HFFc6 (cell line): ENCODE measurements at places on chromosomes 7 and 10. TPM values are rescaled to one million over a fixed set of nuclear protein-coding genes. Genes with fewer than 3 reads are reported as not detected.

DNA sequence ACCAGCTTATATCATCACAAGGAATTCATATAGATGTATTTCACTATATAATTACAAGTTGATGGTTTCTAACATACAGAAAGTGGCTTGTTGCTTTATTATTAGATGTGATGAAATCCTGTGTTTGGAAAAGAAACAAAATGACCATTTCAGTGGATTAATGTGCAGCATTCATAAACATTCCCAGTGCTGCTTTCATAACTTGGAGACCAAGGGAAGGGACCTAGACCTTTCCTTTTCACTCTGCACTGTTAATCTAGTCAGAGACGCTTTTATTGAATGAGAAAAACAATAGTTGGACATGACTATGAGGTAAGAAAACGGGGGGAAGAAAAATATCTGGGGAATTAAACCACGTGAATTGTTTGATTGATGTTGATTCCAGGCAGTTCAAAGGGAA is 160.0 kb downstream of the HDAC9 start:
- no peaks in the 10 kb centered on the region for H3K27me3 ChIP-seq
- H3K4me3 ChIP-seq, result no peak overlapping the region
- no peaks in the 10 kb centered on the region for H3K36me3 ChIP-seq
- DNase-seq, result no peak
- no peak overlapping the region for H3K27ac ChIP-seq

LRIT1 gene
- not detected in 3 replicates for total RNA-seq

DNA sequence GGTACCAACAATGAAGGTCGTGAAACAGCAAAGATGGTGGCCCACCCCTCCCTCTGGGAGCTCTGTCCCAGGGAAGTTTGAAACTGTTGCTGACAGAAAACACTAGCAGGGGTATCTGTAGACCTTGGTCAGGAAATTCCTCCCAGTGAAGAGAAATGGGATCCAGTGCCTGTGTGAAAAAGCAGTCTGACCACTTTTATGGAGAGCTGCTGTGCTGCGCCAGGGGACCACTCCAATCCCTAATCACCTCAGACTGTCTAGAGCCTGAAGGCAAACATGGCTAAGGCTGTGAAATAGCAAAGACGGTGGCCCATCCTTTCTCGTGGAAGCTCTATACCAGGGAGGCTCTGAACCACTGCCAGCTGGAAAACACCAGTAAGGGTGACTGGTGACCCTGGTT is 38.3 kb upstream of the TMEM140 start:
- no peak for DNase-seq
- H3K4me3 ChIP-seq, result no peak overlapping the region
- no peaks in the 10 kb centered on the region; the same call in none of the 2 replicates for H3K27me3 ChIP-seq
- no peak overlapping the region for H3K27ac ChIP-seq

GRCh38 chr7:140231771-140232491 is 55.1 kb upstream of the KDM7A start:
- no peak for DNase-seq
- H3K27ac ChIP-seq, result no peak overlapping the region
- H3K27me3 ChIP-seq, result peaks cover 29% of the 10 kb centered on the region

DNA sequence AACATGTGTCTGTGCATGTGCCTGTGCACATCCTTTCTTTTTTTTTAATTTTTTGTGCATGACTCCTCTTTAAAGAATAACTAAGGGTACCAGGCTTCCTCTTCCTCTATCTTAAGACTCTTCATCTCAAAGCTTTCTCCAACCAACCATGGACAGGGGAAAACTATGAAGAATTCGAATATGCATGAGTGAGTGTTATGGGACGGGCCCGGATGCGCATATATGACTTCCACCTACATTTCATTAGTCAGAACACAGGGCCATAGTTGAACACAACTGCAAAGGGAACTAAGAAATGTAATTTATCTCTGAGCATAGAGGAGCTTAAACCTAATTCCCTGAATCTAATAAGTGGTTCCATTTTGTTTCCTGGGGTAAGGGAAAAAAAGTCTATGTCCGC is 270.3 kb upstream of the SORCS1 start:
- no peaks in the 10 kb centered on the region; the same call in 1 of the 2 replicates for H3K36me3 ChIP-seq
- DNase-seq, result no peak
- no peaks in the 10 kb centered on the region for H3K4me1 ChIP-seq
- no peaks in the 10 kb centered on the region for H3K27me3 ChIP-seq
- H3K27ac ChIP-seq, result no peak overlapping the region
- H3K4me3 ChIP-seq, result no peak overlapping the region

DNA sequence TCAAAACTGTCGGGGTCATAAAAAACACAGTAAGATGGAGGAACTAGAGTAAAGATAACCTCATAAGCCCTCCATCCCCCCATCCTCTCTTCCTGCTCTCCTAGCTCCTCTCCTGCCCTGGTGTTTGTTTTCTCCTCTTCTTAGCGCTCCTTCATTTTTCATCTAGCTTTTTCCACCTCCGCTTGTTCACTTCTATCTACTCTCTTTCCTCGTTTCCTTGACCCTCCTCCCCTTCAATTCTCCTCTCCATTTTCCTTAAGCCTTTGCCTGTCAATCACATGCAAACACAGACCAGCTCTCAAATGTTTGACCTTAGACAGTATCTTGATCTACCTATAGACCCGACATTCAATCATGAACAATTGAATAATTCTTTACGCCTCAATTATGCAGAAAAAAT is 10.0 kb downstream of the NCAPG2 start:
- peaks cover 21% of the 10 kb centered on the region for H3K4me1 ChIP-seq
- no peaks in the 10 kb centered on the region for H3K27me3 ChIP-seq
- no peak overlapping the region; the same call in 1 of the 2 replicates for H3K27ac ChIP-seq
- no peak overlapping the region for H3K4me3 ChIP-seq

DNA sequence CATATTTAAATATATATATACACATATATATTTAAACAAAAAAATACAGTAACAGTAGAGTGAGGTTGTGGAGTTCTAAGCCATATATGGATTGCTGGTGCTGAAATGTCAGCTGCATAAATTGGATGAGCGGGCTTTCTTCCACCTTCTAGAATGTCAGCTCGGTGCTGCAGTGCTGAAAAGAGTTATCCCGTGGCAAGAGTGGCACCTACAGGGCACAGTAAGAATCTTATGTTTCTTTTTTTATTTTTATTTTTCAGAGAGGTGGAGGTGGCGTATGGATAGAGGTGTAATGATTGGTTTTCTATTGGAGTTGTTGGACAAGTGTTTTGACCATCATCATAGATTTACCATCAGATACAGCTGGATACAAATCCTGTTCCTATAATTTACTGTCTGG is 86.2 kb upstream of the DYNC1I1 start:
- peak; percentile 44 for DNase-seq
- H3K36me3 ChIP-seq, result no peaks in the 10 kb centered on the region
- no peak overlapping the region for H3K27ac ChIP-seq
- H3K4me3 ChIP-seq, result no peak overlapping the region
- H3K4me1 ChIP-seq, result peaks cover 10% of the 10 kb centered on the region; the same call in 1 of the 2 replicates

- no peaks in the 10 kb centered on the region; the same call in 1 of the 2 replicates for H3K27me3 ChIP-seq
- no peak overlapping the region for H3K27ac ChIP-seq
- no peaks in the 10 kb centered on the region for H3K4me1 ChIP-seq
- DNase-seq, result no peak
- no peaks in the 10 kb centered on the region; the same call in 1 of the 2 replicates for H3K36me3 ChIP-seq
These were observed 616.4 kb downstream of the SDK1 start for GRCh38 chr7:3917436-3917835.

CDC14C gene
- total RNA-seq, result 0.09 to 0.15 TPM in 2 of 3 replicates, not detected in the other

EGR2 gene
- total RNA-seq, result 0.21 to 0.30 TPM (median 0.26 TPM) in 3 replicates

- H3K36me3 ChIP-seq, result no peaks in the 10 kb centered on the region; the same call in 1 of the 2 replicates
- 0 out of 2 replicates have a peak overlapping the region, but pooled peaks have one; percentile 8 for H3K27ac ChIP-seq
- H3K4me1 ChIP-seq, result peaks cover 29% of the 10 kb centered on the region
- peak; percentile 37 for DNase-seq
These were observed 44.6 kb upstream of the RSBN1L start for GRCh38 chr7:77651575-77652162.
